Activated CD8-positive, alpha-beta memory T cell treated with anti-CD3 and anti-CD28 coated beads for 4 hours (primary cell): ENCODE measurements at places on chromosomes 3 and 15.

DNA sequence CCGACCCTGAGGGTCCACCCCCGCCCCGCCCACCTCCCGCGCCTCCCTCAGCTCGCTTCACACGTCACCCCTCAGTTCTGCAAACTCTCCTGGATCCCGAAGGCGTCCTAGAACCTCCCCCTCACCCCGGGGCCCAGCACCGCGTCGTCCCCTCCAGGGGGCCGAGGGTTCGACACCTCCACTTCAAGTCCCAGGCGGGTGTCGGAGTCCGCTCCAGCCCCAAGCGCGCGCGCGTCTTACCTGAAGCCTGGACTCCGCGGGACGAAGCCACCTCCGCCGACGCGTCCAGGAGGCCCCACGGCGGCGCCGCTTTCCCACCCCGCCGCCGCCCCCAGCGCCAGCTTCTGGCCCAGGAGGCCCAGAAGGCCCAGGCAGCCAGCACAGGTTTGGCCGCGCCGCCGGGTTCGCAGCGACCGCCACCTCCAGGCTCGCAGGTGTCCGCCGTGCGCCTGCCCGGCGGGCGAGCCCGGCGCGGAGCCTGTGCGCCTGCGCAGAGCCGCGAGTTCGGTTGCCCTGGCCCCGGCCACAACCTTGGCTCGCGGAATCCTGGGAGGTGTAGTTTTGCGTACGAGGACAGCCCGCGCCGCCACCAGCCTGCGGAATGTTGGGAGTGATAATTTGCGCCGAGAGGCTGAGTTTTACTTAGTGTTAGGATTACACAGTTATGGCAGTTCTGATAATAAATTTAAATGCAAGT, at the start of gene POMGNT2:
POMGNT2 (minus strand) TSS at position 484 of the 697 bp plus-strand sequence. CDS start 24,648 bp downstream, outside the sequence.
- peak; percentile 71 for DNase-seq

GRCh38 chr3:111618945-111619344, 23.8 kb upstream of the ZBED2 start:
- DNase-seq: no peak

DNA sequence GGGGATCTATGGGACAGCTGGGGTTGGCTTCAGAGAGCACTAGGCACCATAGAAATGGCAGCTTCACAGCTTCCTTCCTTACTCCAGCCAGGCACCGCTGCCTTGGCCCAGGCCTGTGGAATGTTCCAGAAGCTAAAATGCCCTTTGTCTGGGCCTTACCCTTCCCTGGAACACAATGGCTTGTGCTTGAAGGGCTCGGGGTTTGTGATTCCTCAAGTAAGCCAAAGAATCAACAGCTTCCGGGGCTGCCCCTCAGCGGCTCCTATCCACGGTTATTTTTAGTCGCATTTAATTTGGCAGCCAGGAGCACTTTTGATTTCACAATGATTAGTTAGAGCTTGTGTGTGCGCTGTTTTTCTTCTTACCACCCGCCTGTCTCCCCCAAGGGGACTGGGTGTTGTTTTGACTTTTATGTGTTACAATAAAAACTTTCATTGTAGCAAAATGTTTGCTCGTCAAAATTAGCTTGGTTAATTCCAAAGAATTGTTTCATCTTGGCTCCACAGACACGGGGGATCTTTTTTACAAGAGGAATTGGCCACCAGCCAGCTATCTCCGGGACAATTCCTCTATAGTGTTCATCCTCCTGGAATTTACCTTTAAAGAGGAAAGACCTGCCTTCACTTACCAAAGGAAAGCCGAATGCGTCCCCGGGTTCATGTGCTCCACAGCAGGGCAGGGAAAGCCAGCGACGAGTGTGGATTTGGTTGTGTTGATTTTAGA, 73.8 kb downstream of the TLE3 start:
- DNase-seq: no peak

- DNase-seq: no peak
Observed at GRCh38 chr15:48802257-48802656, 8.6 kb downstream of the CEP152 start.

DNA sequence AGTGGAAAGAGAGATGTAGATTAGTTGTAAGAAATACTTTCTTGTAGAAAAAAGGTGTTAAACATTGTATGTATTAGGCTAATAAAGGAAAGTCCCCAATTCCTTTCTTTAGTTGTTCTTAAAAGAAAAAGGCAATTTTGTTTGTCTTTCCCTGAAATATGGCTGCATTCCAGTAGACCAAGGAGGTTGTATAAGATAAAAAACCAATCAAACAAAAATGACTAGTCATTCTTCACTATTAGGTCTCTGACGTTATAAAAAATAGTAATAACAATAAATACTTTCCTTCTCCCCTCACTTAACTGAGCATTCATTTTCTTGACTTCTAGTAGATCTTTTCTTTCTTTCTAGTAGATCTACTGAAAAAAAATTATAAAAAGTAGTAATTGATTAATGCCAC, 8.6 kb upstream of the PPM1L start:
- DNase-seq: no peak

- DNase-seq: no peak
Observed at GRCh38 chr15:101501703-101502373, 12.3 kb upstream of the PCSK6 start.

- DNase-seq: no peak
Observed at GRCh38 chr3:8992199-8992598, 28.9 kb upstream of the RAD18 start.
